Stimulated activated CD8-positive, alpha-beta memory T cell treated with anti-CD3 and anti-CD28 coated beads, Interleukin-4, amount 100 ng/mL, for 4 hours (primary cell): ENCODE measurements at places on chromosomes 13 and 19.

- DNase-seq, result no peak
These were observed 391.6 kb downstream of the HS6ST3 start for GRCh38 chr13:96481482-96481881.

GRCh38 chr19:992670-993055, 7.6 kb upstream of the GRIN3B start:
- no peak for DNase-seq

GRCh38 chr13:39510316-39510695, 92.7 kb downstream of the LHFPL6 start:
- DNase-seq, result no peak

GRCh38 chr19:10788146-10788545, 47.9 kb downstream of the TMED1 start:
- DNase-seq, result no peak

GRCh38 chr19:43983544-43983911, 460 bp upstream of the ZNF155 start:
- no peak for DNase-seq

DNA sequence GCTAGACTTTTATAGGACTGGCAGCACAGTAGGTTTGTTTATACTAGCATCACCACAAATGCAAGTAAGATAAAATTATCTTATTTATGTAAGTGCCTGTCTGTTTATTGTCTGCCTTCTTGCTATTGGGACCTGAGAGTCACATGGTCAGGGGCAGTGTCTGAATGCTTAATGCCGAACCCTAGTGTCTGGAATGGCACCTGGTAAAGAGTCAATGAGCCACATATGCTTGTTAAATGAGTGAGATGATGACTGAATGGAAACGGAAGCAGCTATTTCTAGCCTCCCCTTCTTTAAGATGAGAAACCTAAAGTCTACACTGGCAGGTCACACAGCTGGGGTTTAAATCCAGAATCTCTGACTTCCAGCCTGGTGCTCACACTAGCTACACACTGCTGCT, 92.2 kb downstream of the STOML3 start:
- DNase-seq, result no peak
